Cardiac muscle cell (in vitro differentiated cells and primary cell): ENCODE measurements at places on chromosomes 4 and X. TPM values are rescaled to one million over a fixed set of nuclear protein-coding genes. Genes with fewer than 3 reads are reported as not detected.

F9 gene
- polyA plus RNA-seq, result not detected in 2 replicates

GYPE gene
- 0.61 and 3.5 TPM in 2 replicates for polyA plus RNA-seq

MGAT4D gene
- not detected in 2 replicates for polyA plus RNA-seq

GUCY2F gene
- polyA plus RNA-seq, result not detected in 2 replicates

PCSK1N gene
- polyA plus RNA-seq, result 5.4 and 8.7 TPM in 2 replicates
